Stimulated activated CD8-positive, alpha-beta memory T cell treated with anti-CD3 and anti-CD28 coated beads, Interleukin-12 subunit alpha, Interleukin-12 subunit beta, amount 100 ng/mL, for 1 hour (primary cell): ENCODE measurements at places on chromosomes 11 and 22.
A peak's percentile ranks its signal among the peaks of the same experiment; 100 is the strongest.

DNA sequence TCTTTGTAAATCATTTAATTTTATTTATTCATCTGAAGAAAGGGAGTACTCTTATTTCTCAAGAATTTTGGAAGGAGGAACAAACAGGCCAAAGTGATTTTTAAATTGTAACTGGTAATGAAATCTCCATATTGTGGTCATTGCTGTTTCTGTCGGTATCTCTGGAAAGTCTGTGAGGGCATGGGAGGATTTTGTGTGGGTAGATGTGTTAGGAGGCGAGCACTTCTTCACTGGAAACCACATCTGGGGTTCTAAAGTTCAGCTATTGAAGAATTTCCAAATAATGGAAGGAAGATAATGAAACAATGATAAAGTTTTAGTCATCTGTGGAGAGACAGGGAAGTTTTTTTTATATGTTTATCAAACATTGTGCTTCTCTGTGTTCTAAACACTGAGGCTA, 6.6 kb downstream of the TRIM34 start:
- DNase-seq, result no peak

DNA sequence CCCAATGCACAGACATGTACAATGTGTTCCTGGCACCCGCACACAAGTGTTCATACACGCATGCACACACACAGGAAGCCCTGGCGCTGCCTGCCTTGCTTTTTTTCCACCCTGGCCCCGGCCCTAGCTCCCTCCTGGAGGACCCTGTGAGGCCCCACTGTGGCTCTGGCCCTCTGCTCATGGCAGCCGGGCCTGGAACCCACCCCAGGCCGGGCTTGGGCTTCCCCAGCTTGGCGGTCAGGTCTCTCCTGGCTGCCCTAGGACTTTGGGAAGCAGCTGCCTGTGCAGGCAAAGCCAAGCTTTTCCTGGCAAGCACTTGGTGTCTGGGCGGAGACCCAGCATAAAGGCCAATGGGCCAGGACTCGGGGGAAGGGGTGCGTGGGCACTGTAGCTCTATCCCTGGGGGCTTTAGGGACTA, 30.5 kb downstream of the CD82 start:
- DNase-seq, result no peak

- DNase-seq, result no peak
Observed at GRCh38 chr11:104623518-104623917, 274.7 kb downstream of the CASP12 start.

GRCh38 chr11:134365011-134365925, 33.5 kb downstream of the GLB1L2 start:
- DNase-seq, result no peak

GRCh38 chr22:33240888-33241475, 182.8 kb upstream of the SYN3 start:
- DNase-seq, result no peak

- no peak for DNase-seq
Observed at GRCh38 chr22:23804781-23805291, 18.1 kb downstream of the SMARCB1 start.

GRCh38 chr22:33519071-33519973, 401.0 kb downstream of the LARGE1 start:
- DNase-seq, result no peak

GRCh38 chr11:46356924-46357482, 9.7 kb downstream of the DGKZ start:
- no peak for DNase-seq

DNA sequence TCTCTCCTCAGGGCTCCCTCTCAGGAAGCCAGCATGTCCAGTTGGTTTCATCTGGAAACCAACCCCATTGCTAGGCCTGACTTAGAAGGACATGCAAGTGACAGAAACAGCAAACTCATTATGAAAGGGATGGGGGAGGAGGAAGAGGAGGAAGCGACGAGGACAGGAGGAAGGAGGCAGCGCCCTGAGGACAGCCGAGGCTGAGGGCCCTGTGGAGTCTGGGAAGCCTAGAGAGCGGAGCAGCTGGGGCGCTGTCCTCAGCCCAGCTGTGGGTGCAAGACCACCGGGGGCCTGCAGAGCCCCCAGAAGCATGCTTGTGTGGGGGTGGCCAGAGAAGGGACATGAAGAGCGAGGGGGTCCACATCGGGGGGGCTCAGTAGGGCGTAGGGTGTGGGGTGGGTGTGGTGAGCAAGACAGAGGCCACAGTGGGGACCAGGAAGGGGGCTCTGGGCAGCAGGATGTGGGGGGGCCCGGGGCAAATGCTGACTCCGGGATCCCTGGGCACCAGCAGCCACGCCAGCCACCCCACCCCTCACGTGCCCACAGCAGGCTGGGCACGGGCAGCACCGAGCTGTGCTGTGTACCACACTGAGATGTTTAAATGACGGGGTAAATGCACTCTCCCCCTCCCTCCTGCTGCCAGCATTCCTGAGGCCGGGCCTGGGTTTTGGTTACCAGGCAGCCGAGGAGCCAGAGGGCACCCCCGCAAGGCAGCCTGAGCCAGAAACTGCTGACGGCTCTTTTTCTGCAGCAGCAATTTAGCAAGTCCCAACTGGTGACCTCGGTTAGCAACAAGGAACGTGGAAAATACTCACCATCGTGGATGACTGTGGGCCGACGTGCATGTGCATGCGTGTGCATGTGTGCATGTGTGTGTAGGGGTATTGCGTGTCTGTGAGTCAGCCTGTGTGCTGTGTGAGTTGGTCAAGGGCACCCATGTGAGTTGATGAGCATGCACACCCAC, 82.7 kb upstream of the LINC01488 start:
- no peak for DNase-seq

- DNase-seq, result no peak
Observed at GRCh38 chr11:36222831-36223635, 66.2 kb downstream of the COMMD9 start.

DNA sequence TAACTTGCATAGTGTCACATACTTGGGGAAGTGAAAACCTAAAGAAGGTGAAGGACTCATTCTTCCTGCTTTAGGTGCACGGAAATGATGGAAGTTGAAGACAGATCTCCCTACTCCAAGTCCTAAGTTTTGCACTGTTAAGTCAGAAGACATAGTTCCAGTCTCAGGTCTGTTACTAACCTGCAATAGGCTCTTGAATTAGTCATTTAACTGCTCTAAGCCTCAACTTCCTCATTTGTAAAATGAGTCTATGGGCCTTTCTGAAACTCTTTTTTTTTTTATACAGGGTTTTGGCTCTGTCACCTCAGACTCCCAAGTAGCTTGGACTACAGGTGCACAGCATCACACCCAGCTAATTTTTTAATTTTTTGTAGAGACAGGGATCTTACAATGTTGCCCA, 30.8 kb upstream of the POU2AF1 start:
- no peak for DNase-seq

- no peak for DNase-seq
Observed at GRCh38 chr22:41544671-41545476, 604 bp upstream of the POLR3H start.

DNA sequence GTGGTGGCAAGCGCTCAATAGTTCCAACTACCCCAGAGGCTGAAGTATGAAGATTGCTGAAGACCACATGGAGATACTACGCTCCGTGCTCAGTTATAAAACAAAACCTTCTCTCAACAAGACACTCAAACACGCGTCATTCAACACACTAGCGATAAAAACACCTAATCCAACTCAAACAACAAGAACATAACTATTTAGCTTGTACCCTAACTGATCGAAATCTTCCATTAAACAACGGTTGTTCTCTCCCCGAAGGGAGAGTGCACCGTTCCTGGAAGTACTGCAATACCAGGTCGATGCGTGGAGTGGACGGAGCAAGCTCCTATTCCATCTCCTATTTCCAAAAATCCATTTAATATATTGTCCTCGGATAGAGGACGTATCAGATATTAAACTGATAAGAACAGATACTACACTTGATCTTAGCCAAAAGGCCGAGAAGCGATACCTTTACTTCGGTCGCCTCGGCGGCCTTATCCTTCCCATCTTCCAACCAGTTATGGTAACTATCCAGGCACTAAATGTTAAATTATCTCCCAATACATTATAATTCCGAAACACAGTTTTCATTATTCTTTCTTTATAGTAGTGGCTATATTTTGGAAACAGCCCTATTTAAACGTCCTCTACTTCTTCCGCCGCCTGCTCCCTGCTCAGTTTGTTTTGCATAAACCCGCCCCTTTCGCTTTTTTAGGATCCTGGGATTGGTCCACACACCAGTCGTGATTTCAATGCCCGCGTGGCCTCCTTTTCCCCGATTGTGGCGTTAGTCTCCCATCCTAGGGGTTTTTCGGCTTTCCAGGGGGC, 2.2 kb upstream of the WDR74 start:
- peak; percentile 62 for DNase-seq

- no peak for DNase-seq
Observed at GRCh38 chr11:129825380-129825779, 9.7 kb downstream of the TMEM45B start.

DNA sequence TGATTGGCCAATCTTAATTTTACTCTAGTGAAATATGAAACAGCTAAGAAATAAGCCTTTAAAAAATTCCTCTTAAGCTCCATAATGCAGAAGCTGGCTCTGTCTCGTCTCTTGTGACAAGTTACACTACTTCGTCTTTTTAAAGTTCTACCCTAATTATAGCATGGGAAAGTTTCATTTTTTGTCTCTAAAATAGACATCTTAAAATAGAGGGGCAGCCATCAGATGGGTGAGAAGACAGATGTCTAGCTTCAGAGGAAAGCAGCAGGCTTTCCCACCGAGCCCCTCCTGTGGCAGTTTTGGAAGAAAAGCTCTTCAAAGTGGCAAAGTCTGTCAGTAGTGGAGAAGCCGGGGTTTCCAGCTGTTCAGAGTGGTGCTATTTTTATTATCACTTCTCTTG, 39.5 kb downstream of the XRRA1 start:
- no peak for DNase-seq

DNA sequence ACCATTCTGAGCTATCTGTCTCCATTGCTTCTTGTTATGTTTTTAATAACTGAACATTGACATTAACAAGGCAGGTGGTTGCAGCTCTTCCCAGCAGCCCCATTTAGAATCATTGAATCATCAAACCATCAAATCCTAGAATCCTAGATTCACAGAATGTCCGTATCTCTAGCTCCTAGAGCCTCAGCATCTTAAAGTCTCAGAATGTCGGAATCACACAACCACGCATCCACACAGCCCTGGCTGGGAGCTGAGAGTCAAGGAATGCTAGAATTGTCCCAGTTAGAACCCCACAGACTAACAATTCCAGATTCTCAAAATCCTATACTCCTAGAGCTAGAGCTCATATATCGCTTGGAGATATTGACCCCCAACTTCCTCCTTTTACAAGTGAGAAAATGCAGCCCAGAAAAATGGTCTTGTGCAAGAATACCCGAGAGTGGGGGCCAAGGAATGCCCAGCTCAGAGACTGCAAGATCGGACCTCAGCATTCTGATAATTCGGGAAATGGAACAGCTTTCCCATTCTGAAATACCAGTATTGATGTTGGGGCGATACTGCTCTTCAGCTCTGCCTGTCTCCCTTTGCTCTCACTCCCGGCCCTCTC, 38.8 kb downstream of the PDE2A start:
- DNase-seq, result no peak

DNA sequence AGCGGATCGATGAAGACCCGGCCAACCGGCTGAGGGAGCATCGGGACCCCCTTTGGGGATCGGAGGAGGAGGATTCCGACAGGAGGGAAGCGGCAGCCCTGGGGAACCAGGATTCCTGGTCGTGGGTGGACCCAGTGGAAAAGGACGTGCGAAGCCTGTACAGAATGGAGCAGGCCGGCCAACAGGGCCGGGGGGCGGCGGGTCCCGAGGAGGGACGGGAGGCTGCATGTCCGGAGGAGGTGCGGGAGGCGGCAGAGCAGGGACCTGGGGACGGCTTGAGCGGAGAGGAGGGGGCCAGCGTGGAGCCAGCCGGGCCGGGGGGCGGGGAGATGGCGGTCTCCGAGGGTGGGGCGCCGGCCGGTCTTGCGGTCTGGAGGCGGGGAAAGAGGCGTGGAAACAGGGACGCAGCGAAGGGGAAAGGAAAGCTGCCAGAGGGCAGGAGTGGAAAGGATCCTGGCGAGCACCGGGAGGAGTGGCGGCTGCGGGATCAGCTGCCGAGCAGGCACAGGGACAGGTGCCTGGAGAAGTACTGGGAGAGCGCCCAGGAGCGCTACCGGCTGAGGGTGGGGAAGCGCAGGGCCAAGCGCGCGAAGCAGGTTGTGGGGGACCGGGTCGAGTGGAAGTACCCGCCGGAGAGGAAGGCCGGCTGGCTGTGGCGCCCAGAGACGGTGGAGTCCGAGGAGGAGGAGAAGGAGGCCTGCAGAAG, at the start of gene ANO5:
Gene ANO5 (plus strand): TSS at position 444 of the 706 bp plus-strand sequence. CDS start 408 bp downstream, outside the sequence.
- DNase-seq, result no peak
